ENCODE measurements at places on chromosomes 7 and 10. TPM values are rescaled to one million over a fixed set of nuclear protein-coding genes. Genes with fewer than 3 reads are reported as not detected.

PON1 gene
- 0.34 TPM for total RNA-seq

ABCA13 gene
- total RNA-seq = 0.15 TPM

EPDR1 gene
- 44.4 TPM for total RNA-seq

ITPRID1 gene
- not detected for total RNA-seq

MICALL2 gene
- total RNA-seq = 13.4 TPM

VSTM2A gene
- not detected for total RNA-seq

OR9A2 gene
- not detected for total RNA-seq

TPST1 gene
- 31.8 TPM for total RNA-seq

Measured in ovary (tissue), 10 donors.